ENCODE measurements at places on chromosomes 4 and X.

GRCh38 chrX:154490414-154491083 lies at the start of gene SLC10A3:
Gene SLC10A3, minus strand, starts transcription at chrX:154490629. Its CDS starts 1,689 bp downstream, at chrX:154488940.
- DNase-seq, result peak; percentile 87

DNA sequence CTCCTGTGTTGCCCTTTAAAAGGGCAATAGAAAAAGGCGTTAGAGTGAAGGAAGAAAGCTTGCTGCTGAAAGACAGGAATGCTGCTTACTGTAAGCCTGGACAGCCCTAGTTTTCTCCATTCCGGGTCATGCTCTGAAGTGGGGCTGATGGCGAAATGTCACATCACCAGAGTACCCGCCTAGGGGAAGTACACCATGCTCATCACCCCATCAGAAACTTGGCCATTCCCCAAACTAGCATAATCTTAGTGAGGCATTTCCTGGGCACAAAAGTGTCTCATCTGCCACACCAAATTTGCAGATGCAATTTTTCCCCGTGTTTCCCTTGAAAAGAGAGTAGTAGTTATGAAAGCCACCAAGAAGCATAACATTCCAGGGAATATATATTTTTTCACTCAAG lies 47.8 kb upstream of the CAMK2D start:
- DNase-seq, result no peak

GRCh38 chr4:87399148-87399547 lies 8.2 kb upstream of the HSD17B11 start:
- no peak for DNase-seq

GRCh38 chrX:49209434-49210251 lies 9.7 kb upstream of the SYP start:
- DNase-seq, result no peak

DNA sequence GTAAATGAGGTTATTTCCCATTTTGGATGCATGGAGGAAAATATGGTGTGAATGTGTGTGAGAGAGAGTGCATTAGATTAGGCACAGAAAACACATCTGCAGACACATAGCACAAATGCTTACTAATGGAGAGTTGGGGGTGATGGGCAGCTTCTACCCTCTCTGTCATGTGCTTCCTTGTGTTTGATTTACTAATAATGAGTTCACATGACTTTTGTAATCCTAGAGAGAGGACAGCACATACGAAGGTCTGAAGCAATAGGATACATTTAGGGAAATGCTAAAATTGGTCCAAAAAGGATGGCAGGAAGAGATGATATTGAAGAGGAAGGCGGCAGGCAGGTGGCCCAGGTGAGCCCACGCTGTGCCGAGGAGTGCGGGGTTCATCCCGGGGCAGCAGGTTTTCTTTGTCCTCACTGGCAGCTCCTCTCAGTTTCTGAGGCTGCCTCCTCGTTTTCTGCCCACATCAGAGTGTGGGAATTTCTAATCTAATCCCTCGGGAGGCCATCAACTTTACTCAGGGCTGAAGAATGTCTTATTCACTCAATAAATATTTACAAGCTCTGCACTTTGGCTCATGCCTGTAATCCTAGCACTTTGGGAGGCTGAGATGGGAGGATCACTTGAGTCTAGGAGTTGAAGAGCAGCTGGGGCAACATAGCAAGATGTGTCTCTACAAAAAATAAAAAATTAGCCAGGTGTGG lies 15.9 kb upstream of the MAP9 start:
- no peak for DNase-seq

DNA sequence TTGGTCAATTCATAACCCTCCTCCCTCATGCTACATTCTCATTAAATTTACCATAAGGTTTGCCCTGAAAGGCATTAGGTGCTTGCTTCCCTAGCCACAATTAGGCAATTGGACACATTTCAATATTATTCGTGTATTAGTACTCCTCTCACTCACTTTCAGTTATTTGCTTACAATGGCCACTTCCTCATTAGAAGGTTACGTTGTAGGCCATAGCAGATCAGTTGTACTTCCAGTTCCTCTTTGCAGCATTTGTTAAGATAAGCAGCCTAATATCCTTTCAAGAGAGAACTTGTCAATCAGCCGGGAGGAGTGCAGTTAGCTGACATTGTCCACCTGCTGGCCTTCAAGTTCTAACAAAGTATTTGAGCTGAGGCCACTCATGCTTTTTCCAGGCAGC lies 1017.2 kb downstream of the PCDH7 start:
- DNase-seq, result no peak

- no peak for DNase-seq
Measured at GRCh38 chr4:150348079-150348478, 233.9 kb upstream of the MAB21L2 start.

- no peak for DNase-seq
Measured at GRCh38 chr4:101669138-101669831, 121.2 kb upstream of the BANK1 start.

DNA sequence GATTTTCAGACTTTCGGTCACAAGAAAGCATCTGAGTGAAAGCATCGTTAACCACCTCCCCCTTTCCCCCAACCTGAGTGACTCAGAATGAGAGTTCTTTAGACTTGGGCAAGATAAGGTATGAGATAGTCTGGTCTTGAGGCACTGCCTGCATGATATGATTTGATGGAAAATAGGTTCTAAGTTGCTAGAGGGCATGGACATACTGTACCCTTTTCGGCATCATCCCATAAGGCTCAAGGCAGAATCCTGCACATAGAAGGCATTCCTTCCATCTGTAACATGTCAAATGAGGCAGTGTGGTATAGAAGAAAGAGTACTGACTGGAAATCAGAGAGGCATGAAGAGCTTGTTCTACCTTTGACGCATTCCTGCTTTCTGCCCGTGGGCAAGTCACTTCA lies 16.8 kb upstream of the AMOT start:
- DNase-seq, result no peak

DNA sequence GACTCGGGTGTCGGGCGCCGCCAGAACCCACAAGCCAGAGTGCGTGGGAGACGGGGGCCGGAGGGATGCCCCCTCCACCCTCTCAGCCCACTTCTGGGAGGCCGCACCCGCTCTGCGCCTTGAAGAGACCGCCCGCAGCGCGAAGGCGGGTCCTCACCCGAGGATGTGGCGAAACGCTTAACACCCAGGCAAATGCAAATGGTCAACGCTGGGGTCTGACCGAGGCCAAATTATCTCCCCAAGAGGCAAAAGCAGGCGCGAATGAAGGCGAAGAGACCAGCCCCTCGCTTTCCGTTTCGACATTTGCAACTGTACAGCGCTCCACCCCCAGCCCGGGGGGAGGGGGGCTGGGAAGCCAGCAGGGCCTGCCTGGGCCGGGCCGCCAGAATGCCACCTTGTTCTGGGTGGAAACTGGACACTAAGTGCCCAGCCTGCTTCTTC lies 137.7 kb upstream of the ZIC3 start:
- DNase-seq, result no peak

DNA sequence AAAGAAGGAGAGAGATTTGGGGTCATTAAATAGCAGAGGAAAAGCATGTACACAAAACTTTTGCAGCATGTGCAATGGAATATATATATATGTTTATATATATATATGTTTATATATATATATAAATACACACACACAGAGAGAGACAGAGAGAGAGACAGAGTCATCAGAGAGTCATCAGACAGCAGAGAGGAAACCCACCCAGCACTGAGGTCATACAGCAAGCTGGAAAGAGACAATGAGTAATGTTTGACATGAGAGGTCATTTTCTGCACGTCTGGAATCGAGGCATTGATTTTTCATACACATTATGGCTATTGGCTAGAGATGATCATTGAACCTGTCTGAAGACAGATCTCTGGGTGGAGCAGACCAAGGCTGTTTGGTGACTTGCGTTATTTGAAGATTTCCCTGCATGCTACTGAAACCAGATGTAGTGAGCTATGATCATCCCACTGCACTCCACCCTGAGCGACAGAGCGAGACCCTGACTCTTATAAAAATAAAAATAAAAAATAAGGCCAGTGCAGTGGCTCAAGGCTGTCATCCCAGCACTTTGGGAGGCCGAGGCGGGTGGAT lies 48.8 kb upstream of the SHOX start:
- DNase-seq, result no peak

DNA sequence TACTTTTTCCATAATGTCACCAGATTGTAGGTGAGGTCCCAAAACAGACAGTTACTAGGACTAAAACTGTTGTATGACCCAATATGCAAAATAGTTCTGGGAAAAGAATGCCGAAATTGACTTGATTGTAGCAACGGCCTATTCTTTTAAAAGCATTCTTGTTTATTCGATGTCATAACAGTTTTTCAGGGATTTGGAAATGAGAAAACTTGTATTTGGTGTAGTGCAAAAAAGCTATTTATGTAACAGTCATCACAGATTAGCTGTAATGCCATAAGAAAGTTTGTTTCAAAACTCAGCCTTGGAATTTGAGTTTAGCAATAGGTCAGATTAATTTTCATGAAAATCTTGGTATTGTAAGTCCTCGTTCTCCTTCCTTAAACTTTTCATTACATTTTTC lies 69.2 kb upstream of the DIAPH2 start:
- no peak for DNase-seq

DNA sequence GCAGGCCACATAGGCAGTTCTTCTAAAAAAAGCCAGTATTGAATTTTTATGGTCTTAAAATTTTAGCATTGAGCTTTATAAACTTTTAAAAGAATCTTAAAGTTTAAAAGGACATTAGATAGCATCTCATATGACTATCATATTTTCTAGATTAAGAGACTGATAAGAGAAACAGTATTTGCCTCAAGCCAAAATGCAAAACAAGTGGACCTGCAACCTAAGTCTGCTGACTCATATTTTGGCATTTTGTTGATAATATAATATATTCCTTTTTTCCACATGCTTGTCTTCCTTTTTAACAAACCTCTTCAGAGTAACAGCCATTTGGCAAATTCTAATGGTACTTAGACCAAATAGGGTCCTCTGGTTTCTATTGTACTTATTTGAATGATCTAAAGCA lies 328.5 kb upstream of the GALNTL6 start:
- no peak for DNase-seq

GRCh38 chrX:11209798-11210414 lies 83.3 kb upstream of the AMELX start:
- DNase-seq, result no peak

GRCh38 chr4:680928-681645 lies 6.7 kb downstream of the MYL5 start:
- peak; percentile 43 for DNase-seq

GRCh38 chr4:48194971-48195370 lies 60.9 kb upstream of the TXK start:
- DNase-seq, result no peak

DNA sequence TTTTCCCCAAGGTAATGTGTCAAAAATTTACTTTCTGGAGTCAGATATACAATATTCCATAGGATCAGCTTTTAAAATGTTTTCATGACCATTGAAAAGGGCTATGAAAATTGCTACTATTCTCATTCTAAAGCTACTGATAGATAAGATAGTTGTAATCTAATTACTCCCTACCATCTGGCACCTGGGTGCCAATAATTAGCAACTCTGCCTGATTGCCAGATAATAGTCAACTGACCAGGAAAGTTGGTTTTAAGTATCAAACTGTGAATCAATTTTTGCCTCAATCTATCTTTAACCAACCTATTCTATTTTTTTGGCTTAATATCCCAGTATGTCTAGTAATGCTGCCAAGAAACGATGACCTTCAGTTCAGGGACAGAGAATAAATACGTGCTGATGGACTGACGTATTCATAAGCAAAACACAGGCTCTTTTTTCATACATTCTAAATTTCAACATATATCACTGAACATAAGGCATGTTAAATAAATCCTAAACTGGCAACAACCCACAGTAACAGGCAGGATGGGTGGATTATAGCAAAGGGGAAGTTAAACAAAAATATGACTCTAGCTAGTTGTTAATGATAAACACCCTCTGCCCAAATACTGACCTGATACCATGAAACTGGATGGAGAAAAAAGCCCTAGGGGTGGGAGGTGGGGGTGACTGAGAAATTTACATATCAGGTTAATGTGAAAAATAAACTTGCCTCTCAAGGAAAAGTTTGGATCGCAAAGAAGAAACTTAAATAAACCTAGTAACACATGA lies 18.2 kb downstream of the SH3RF1 start:
- no peak for DNase-seq

DNA sequence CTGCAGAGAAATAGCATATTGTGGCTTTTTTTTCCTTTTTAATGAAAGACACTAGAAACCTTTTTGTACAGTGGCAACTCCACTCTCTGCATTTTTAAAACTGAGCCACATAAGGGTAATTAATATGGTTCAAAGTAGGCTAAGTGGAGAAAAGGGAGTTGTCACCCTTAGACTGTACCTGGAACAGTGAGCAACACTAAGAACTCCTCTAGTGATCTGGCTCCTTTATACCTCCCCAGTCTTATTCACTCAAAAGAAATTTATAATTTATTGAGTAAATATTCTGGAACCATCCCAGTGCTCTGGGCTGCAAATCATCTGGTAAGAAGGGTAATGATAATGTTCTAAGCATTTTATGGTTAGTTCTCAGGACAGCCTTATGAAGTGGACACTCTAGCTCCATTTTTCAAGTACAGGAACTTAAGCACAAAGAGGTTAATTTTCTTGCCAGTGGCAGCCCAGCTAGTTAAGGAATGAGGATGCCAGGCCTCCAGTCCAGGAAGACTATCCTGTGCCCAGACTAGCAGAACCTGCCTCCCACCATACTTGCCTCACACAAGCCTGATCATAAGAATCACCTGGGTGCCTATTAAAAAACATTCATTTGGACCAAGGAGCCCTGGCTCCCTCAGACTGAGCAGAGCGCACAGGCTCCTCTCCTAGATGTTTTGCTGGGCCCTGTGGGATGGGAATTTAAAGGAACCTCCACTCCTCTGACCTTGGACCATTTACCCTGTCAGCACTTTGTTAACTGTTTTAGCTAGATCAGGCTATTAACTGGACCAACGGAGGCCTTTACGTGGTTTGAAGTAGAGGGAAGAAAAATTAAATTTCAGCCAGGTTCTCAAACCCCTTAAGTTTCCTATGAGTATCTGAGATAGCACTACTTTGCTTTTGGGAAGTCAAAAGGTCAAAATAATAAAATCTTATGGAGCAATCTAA lies 102.6 kb downstream of the PDE5A start:
- no peak for DNase-seq

- no peak for DNase-seq
Measured at GRCh38 chr4:156169011-156169410, 215.3 kb upstream of the CTSO start.

GRCh38 chr4:16217300-16218051 lies 8.8 kb downstream of the TAPT1 start:
- no peak for DNase-seq

DNA sequence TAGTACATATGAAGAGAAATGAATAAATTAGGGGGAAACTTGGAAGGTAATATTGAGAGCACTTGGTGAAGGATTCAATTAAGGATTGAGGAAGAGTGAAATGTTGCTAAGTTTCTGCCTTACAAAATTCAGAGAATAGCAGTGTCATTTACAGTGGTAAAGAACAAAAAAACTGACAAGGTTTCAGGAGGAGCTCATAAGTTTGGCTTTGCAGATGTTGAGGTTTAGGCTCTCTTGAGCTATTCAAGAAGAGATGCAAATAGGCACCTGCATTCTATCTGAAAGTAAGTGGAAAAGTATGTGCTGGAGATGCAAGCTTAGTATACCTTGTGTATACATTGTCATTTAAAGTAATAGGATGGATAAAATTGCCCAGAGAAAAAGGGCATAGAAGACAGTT lies 22.3 kb upstream of the EMCN start:
- no peak for DNase-seq

- peak; percentile 8 for DNase-seq
Measured at GRCh38 chr4:958314-958665, 15.1 kb downstream of the DGKQ start.

GRCh38 chrX:133530960-133531359 lies 115.7 kb upstream of the GPC4 start:
- no peak for DNase-seq

All from activated naive CD4-positive, alpha-beta T cell treated with anti-CD3 and anti-CD28 coated beads, Interleukin-2, amount 50 U/mL, for 16 hours (primary cell).